ENCODE measurements at places on chromosomes 7 and 10.

GRCh38 chr7:133854739-133855138, 272.4 kb upstream of the LRGUK start:
- DNase-seq, result no peak

GRCh38 chr10:31929261-31930022, 811 bp upstream of the ARHGAP12 start:
- no peak for DNase-seq

- no peak for DNase-seq
These were observed 128.7 kb upstream of the LYZL1 start for GRCh38 chr10:29160150-29160617.

- DNase-seq, result no peak
These were observed 35.3 kb downstream of the TRUB1 start for GRCh38 chr10:114973306-114973705.

DNA sequence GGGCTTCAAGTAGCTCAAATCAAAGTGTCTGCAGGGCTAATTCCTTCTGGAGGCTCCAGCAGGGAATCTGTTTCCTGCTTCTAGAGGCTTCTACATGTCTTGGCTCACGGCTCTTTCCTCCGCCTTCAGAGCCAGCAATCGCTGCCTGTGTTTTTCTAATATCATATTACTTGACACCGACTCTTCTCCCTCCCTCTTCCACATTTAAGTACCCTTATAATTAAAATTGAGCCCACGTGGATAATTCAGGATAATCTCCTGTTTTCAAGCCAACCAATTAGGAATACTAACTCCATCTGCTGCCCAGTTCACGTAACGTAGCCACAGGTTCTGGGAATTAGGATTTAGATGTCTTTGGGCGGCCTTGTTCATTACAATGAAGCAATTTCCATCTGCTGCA, 372.2 kb downstream of the DPP6 start:
- DNase-seq, result no peak

- no peak for DNase-seq
These were observed 90.8 kb downstream of the LMBR1 start for GRCh38 chr7:156802214-156802613.

DNA sequence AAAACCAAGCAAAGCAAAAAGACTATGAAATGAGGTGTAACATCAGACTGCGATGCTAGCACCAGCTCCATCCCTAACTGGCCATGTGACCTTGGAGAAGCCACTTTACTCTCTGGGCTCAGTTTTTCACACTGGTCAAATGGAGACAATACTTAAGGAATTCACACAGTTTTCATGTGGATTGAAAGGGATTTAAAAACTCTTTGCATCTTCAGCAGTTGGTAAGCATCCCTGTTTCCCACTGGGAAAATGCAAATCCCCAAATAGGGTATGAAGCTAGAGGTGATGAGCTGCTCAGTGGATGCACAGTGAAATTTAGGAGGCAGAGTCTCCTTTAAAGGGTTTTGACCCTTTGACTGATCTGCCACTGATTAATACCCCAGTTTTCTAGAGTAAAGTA, 240.7 kb downstream of the SORCS3 start:
- no peak for DNase-seq

GRCh38 chr7:101817471-101818286, at the start of gene CUX1:
TSS of gene CUX1 (plus strand) at chr7:101817626. CDS start at chr7:101817640, 14 bp downstream.
- no peak for DNase-seq

DNA sequence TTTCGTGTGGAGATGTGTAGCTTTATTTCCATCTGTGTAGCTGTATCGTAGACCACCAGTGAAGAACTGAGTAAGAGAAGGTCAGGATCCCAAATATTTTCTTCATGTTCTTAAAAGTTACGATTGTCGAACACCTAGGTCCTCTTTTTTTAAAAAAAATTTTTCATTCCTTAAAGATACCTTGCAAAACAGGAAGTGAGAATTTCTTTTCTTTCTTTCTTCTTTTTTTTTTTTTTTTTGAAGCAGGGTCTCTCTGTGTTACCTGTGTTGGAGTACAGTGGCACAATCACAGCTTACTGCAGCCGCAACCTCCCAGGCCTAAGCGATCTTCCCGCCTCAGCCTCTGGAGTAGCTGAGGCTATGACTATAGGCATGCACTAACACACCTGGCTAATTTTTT, 60.8 kb downstream of the PHTF2 start:
- DNase-seq, result no peak

- DNase-seq, result no peak
These were observed 66.9 kb upstream of the SFMBT2 start for GRCh38 chr10:7477538-7478334.
